Inflammatory macrophage treated with lipopolysaccharide for 4 hours (primary cell): ENCODE measurements at places on chromosomes 6 and 20.

GRCh38 chr6:154187714-154188113 lies 148.7 kb downstream of the OPRM1 start:
- no peak for DNase-seq

GRCh38 chr6:118309337-118310093 lies 238.6 kb upstream of the PLN start:
- DNase-seq, result no peak

DNA sequence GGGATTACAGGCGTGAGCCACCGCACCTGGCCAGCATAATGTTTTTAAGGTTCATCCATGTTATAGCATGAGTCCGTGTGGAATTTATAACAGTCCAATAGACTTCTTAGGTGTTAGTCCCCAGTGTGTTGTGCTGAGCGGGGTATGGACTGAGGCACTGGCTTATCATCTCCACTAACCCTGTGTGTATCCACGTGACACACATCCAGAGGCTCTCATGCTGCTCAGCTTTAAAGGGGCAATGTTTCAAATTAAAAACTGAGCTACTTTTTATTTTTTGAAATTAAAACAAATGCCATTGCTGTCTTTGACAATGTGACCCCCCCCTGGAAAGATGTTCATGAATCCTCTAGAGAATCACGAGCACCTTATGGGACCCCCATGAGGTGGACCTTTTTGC lies 54.3 kb upstream of the TRERF1 start:
- DNase-seq, result no peak

DNA sequence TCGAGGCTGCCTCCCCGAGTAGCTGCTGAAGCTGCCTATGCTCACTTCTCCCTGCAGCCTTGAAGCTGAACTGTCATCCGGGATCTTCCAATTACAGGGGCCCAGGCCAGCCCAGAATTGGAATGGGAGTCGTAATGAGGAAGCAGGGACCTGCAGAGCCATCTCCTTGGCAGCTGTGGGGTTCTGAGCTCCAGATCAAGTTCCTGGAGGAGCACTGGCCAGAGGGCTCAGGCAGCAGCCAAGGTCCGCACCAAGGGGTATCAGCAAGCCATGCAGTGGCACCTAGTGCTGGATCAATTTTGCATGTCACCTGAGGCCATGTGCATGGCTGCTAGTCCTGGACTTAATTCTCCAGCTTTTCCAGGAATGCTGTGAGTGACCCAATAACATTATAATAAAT lies 163.2 kb upstream of the TSHZ2 start:
- DNase-seq, result no peak

- DNase-seq, result no peak
These were observed 43.7 kb downstream of the DAAM2 start for GRCh38 chr6:39835821-39836295.

DNA sequence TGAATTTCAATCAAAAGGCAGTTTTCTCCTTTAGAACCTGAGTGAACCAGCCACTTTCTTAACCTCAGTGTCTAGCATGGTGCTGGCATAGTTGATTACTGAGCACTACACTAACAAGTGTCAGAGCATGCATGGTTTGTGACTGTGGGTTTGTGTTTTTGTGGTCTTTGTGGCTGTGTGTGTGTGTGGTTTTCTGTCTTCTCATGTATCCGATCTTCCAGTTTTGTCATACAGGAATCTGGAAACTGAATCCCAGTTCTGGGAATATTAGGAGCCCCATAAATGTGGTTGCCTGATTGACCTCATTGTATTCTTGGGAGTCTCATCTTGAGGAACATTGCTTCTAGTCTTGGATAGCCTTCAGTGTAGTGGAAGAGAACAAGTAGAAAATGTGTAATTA lies 73.7 kb downstream of the ESR1 start:
- DNase-seq, result no peak

DNA sequence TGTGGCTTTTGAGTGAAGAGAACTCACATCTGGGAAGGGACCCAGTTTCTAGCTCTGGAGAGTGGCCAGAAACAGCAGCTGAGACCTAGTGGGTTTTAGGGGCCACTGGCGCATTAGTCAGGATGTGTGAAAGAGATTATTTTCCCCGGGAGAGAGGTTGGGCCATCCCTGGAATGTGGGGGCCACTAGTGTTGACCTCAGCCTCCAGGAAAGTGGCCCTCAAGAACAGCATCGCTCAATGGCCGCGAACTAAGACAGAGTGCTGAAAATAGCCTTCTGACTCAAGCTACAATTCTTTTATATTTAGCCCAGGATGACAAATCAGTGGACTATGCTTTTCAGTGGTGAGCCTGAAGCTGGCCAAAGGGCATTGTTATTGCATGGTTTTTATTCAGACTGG lies 210.4 kb upstream of the RNF24 start:
- peak; percentile 7 for DNase-seq

GRCh38 chr20:48789781-48790472 lies 37.9 kb downstream of the PREX1 start:
- no peak for DNase-seq

- DNase-seq, result no peak
These were observed 509.9 kb upstream of the POU3F2 start for GRCh38 chr6:98324446-98324845.

DNA sequence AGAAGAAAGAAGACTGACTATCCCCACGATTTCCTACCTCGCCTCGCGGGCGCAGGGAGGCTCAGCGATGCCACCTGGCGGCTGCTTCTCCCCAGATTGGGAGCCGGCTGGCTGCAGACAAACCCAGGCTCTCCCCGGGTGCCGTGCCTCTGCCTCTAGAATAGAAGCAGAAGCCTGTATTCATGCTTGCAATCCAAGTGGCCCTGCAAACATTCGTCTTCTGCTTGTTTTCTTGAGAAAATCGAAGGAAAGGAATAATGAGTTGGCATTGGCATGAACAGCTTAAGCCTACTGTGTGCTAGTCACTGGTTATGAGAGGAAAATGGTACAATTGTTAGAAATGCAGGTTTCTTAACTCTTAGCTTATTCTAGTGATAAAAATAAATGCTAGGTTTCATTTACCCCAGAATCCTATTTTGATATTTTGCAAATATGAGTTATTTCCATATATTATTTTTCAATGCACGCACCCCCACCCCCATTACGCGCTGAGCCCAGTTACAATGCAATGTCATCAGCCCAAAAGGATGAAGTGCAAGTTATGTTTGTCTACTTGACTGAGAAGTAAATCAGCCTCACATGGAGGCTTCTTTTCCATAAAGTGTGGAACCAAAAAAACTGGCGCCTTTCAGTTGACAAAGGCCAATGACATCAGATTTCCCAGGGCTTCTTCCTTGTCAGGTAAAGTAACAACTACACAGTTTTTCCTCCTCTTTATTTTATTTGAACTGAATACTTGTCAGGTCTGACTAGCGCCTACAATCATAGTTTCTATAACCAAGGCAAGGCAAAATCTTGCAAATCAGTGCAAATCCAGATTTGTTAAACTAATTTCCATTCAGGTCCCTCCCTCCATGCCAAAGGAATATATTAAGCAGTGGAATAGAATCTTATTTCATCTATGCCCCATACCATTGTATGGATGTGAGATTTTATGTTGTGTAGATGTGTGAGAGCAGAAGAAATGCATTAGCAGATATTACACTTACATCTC lies 3.9 kb upstream of the SOX4 start:
- peak; percentile 75 for DNase-seq
